ENCODE measurements at places on chromosomes 7 and 10.

- peak; percentile 47 for DNase-seq
These were observed 158.2 kb upstream of the PRKCQ start for GRCh38 chr10:6738112-6738768.

DNA sequence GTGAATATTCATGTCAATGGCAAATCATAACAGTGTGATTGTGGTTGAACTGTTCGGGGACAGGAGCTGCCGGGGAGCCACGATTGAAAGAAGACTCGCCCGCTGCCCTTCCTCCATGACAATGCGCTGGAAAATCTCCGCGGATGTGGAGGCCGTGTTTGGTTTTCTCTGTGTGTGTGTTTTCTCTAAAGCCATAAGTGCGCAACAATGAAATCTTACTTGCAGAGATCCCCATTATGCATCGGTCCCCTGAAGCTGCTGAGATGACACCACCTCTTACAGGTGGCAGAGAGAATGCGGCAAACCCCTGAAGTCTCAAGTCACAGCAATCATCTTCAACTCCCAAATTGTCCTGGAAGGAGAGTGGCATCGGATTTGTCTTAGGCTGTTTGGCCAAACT is 442.3 kb upstream of the MKI67 start:
- DNase-seq: no peak

GRCh38 chr10:28139138-28139537 is 140.3 kb upstream of the ODAD2 start:
- no peak for DNase-seq

DNA sequence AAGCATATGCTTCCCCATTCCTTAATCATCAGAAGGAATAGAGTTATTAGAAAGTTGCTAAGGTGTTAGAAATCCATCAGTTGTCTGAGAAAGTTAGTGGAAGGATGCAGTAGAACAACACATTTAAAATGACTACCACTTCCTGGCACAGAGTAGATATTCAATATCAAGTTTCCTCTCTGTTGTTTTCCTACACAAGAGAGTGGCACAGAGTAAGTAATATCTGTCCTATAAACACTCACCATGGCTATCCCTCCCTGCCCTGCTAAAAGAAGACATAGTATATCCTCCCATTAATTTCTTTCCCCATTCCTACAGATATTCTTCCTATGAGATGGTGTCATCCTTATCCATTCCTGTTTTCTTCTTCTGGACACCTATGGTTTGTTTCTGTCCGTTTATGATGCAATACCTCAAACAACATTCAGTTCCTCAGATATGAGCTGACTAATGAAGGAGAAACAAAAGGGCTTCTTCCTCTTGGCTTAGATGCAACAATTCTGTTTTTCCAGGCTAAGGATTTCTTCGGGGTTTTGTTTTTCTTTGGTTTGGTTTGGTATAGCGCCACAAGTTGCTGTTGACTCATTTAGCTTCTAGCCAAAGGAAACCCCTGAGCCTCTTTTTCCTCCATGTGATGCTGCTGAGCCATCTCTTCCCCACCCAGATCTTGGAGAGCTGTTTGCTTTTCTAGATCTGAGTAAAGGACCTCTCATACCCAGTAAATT is 32.9 kb upstream of the BPGM start:
- DNase-seq: peak; percentile 99

DNA sequence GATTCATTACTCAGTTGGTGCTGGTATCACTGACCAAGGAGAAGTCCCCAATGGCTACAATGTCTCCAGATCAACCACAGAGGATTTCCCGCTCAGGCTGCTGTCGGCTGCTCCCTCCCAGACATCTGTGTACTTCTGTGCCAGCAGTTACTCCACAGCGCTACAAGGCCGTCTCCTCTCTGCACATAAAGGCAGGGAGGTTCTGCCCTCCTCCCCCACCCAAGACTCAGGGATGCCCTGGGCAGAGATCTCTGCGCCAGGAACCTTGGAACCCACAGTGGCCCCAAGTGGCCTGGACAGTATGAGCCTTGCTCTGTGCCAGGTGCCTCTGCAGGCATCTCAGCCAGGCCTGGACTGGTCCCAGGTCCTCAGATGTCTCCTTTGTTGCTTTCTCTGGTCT is 193.4 kb upstream of the PRSS58 start:
- no peak for DNase-seq

DNA sequence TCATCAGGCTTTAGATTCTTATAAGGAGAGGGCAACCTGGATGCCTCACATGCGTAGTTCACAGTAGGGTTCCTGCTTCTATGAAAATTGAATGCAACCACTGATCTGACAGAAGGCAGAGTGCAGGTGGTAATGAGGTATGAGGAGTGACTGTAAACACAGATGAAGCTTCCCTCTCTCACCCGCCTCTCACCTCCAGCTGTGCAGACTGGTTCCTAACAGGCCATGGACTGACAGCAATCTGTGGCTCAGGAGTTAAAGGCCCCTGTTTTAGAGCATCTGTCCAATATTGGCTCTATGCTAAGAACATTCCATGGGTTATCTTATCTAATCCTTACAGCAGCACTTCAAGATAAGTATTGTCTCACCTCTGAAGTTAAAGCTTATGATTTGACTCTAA is 213.5 kb upstream of the NRP1 start:
- no peak for DNase-seq

DNA sequence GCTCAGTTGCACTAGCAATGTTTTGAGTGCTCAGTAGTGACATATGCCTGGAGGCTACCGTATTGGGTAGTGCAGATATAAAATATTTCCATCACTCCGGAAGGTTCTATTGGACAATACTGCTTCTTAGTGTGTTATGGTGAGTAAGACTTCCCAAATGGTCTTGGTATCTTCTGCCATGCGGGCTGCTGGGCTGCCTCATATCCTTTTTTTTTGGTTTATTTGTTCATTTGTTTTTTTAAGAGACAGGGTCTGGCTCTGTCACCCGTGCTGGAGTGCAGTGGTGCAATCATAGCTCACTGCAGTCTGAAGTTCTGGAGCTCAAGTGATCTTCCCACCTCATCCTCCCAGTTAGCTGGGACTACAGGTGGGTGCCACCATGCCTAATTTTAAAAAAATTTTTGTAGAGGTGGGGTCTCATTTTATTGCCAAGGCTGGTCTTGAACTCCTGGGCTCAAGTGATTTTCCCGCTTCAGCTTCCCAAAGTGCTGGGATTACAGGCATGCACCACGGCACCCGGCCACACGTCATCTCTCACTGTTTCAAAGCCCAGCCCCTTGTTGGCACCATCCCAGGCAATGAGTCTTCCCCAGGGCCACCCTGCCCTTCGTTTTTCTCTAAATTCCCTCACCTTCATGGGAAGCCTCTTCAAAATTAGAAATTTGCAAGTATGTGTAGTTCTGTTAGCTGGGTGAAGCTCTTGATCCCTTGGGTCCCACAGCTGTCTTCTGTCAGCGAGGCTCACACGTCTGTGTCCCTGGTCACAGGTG is 111.0 kb upstream of the KLF14 start:
- peak; percentile 91 for DNase-seq

DNA sequence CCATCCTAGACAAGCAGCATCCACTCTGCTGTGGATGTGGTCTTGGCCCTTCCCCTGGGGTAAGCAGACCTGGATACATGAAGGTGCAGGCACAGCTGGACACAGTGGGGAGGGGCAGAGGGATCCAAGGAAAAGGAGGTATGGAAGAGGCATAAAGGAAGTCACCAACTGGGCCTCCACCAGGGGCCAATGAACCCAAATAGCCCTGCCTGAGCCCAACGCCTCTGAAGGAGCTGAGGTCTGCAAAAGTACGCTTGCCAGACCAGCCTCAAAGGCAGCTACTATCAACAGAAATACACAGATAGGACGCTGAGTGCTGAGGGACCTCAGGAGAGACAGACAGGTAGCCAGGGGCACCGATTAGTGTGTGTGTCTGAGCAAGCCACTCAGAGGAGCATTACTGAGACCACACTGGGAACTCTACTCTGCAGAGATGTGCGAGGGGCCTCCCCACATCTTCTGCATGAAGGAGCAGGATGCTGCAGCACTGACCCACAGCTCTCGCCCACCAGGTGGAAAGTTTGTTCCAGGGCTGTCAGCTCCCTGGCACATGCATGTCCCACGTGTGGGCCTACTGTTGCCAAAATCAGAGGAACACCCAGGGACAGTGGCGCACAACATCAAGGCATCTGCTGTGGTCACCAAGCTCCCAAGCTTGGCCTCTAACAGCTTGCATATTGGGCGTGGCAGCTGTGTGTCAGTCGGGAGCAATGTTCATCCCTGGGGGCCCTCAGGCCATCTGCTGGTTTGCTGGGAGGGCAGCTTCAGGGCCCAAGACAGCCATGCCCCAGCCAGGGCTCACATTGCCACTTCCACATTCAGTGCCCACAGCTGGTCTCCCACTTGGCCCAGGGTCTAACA is 40.0 kb downstream of the MKI67 start:
- DNase-seq: no peak

DNA sequence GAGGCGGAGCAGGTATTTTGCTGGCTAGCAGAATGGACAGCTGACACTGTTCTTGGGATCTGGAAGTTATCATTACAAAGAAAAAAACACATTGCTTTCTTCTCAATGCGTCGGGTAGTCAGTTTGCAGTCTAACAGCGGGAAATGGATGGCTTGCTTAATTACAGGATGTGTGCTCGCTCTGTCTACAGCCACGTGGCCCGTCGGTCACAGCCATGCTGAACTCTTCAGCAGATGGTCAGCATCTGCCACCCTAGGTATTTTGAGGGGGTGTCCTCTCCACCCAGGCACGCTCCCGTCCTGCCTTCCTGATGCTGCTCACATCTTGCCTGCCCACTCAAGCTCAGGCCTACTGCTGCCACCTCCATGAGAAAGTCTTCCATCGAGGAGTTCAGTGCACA is 20.4 kb upstream of the INMT start:
- no peak for DNase-seq

GRCh38 chr10:83372646-83373045 is 766.7 kb upstream of the GHITM start:
- no peak for DNase-seq

- no peak for DNase-seq
These were observed 190.0 kb downstream of the PLXNA4 start for GRCh38 chr7:132386201-132386681.

GRCh38 chr7:6422926-6423632 is 24.7 kb downstream of the DAGLB start:
- DNase-seq: no peak

- DNase-seq: no peak
These were observed 1.4 kb upstream of the AP5Z1 start for GRCh38 chr7:4774007-4774406.

DNA sequence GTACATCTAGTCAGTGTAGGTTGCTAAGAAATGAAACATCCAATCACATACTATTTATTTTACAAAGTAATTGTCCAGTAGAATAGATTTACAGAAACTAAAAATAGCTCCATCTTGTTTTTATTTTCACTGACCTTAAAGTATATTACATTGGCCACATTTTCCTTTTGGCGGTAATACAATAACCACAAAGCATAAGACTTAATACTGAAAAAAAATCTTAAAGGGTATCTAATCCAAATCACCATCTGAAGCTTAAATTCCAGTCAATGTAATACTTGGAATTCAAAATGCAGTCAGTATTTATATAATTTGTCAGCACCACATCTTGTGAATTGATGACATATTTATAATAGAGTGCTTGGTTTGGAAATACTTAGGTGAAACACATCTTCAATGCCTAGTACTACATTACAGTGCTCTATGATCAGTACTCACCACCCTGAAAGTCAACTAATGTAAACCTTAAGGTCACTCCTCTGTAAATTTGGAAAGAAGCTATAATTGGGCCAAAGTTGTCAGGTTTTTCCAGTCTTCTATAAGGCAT is 8.9 kb downstream of the ANKMY2 start:
- peak; percentile 81 for DNase-seq

DNA sequence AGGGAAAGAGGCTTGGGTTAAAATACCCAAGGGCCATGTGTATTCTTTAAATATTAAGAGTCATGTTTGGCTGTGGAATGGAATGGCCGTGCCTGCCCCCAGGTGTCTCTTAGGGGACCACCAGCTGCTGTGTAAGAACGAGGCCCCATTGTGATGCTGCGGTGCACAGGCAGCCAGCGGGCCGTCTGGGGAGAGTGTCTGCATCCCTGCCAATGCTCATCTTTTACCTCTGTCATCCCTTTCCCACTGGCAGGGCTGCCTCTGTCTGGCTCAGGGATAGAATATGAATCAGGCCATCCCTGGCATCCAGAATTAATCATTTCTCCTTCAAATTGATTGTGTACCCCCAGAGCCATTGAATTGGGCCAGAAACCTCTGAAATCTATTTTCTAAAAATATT is 137.8 kb upstream of the GALNT17 start:
- no peak for DNase-seq

DNA sequence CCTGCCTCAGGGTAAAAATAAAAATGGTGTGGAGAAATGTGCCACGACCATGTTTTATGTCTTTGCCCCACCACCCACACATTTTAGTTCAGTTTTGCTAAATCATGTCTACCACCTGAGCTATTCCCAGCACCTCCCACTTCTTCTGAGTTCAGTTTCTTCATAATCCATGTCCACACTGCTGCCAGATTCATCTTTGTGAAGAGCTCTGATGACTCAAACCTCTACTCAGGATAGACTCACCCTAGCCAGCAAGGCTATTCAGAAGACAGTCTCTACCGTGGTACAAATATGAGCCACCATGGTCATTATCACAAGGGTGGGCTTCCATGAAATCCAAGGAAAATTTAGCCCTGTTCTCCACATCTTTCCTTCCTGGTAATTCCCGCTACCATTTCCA is 231.1 kb upstream of the PRKCQ start:
- peak; percentile 25 for DNase-seq

DNA sequence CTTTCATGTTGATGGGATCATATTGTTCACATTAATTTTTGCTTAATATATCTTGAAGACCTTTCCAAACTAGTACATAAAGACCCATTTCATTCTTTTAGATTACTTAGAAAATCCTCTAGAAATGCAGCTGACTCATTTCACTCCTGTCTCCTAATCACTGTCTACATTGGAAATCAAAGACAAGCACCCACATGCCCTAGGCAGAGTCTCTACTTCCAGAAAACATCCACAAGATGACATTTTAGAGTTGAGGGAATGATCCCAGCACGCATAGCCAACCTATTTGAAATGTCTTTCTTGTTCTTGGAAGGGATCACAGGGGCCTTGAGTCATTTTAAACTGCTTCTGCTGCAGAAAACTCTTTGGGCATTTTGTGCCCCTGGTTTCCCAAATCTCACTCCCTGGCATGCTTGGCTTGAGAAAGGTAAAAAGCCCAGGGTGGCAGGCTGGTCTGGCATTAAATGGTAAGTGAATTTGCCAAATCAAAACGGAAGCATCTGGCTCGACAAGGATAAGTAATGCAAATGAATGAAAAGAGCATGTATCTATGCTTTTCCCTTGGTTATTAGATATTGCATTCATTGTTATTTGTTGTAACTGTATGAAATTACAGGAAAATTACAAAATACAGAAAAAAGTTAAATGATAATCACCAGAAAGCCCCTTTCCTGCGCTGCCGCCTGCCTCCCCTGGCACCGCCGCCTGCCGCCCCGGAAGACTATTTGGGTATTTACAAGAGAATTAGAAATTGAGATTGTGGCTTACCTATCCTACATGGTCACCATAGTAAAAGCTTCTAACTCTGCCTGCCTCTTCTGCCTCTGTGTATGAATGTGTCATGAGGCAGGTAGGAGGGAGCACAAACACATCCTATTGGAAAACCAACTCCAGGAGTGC is 225.3 kb downstream of the PTEN start:
- DNase-seq: no peak

GRCh38 chr10:34102237-34102673 is 712.8 kb downstream of the PARD3 start:
- DNase-seq: peak; percentile 93

- DNase-seq: peak; percentile 51
These were observed 453.2 kb upstream of the GALNT17 start for GRCh38 chr7:70678621-70679251.
